Stimulated activated CD4-positive, alpha-beta T cell treated with anti-CD3 and anti-CD28 coated beads, Interleukin-12 subunit alpha, Interleukin-12 subunit beta, amount 100 ng/mL, for 48 hours (primary cell): ENCODE measurements at places on chromosomes 6 and 20.

GRCh38 chr6:129959358-129959930 is 58.9 kb upstream of the L3MBTL3 start:
- DNase-seq, result no peak

- DNase-seq, result no peak
Observed at GRCh38 chr20:57435498-57436222, 44.5 kb downstream of the RBM38 start.

DNA sequence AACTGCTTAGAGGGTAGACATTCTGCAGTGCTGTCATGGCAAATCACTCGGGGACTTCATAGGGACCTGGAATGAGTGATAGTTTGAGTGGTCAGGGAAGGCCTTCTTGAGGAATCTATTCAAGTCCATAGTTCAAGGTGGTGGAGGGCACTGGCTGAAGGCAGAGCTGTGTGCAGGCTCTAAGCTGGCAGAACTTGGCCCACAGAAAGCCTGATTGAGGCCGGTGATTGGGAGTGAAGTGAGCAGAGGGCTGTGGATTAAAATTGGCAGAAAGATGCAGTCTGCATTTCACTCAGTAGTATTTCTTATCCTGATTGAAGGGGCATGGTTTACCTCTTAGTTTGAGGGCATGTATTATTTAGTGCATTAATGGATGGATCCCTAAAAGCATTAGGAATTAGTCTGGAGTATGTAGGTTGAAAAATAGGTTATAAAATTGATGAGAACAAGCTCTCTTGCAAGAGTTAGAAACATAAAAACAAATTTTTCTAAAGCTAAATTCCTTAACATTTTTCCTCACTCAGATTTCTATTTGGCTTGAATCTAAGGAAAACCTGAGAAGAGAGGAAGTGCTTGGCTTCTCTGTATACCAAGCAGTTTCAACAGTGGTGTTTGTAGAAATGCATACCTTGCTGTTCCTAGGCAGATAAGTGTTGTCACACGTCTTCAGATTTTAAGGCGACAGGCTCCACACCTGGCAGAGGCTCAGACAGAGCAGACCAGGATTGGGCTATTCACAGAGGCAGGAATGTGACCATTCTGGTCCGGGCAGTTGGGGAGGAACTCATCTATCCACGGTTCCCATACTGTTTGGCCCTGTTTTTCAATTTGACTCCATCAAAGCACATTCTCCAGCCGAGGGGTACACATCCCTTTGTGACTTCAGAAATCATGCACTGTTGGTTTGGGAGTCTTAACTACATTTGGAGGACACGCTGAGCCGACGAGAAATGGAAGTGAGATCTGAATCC is 45.2 kb downstream of the UTRN start:
- no peak for DNase-seq

GRCh38 chr6:57017069-57017468 is 29.4 kb upstream of the KIAA1586 start:
- no peak for DNase-seq
